ENCODE measurements at places on chromosomes 7 and 10. TPM values are rescaled to one million over a fixed set of nuclear protein-coding genes. Genes with fewer than 3 reads are reported as not detected.

DNA sequence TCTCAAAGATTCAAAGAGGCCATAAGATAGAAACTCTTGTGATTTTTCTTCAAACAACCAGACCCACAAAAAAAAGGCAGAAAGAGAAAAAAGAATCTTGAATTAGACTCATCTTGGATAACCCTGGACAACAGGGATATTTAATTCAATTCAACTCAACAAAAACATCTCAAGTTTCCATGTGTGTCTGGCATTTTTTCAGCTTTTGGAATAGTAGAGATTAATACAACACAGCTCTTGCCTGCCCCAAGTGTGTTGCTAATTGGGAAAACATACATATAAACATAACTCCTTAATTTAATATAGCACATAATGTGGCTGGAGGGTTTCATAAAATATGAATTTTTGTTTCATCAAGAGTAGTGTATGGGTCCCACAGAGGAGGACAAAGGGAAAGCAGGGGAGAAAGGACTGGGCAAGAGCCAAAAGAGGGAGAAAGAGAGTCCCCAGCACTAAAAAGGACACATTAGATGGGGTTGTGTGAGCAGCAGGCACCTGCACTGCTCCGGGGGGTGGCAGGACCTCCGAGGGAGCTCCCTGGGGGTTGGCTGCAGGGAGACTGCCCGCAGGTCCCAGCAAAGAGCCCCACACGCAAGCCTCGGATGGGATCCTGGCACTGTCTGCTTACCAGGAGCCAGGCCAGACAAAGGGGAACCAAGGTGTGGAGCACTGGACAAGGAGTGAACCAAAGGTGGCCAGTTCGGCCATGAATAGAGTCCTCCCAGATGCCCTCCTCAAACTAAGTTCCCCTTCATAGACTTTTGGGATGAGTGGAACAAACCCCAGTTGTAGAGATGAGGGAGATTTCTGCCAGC is 65.6 kb upstream of the TMEM72 start:
- no peak for DNase-seq

DNA sequence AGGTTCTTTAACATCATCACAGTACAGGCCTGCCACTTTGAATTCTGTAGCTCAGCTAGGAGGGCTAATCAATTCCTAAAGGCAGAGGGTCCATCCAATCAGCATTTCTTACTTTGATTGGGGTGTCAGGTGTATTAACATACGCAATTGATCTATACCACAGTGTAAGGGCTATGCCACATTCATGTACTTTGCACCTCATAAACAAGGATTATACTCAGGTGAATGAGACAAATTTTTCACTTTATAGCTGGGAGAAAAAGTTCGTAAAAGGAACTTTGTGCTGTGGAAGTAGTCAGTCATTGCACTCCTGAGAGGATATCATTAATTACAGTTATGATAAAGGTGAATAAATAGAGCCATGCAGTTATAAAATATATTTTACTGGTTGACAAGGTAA is 119.9 kb upstream of the AHR start:
- DNase-seq, result no peak

DNA sequence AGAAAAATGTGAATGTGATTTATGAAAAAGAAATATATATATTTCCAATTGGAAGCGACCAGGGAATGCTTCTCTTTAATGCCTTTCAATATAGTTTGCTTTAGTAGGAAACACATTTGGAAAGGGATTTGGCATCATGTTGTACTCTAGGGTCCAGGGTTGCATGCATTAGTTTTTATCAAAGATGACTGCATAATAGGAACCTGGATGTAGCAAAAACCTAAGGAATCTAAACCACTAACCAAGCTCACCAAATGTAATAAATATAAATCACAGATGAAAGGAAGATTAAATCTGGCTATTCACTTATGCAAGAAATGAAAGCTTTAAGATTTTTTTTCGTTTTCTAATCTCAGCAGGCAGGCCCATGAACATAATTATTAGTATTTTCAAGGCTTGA is 120.0 kb downstream of the ATXN7L1 start:
- DNase-seq, result no peak

- no peak for DNase-seq
Measured at GRCh38 chr10:13180788-13181187, 19.4 kb downstream of the MCM10 start.

DNA sequence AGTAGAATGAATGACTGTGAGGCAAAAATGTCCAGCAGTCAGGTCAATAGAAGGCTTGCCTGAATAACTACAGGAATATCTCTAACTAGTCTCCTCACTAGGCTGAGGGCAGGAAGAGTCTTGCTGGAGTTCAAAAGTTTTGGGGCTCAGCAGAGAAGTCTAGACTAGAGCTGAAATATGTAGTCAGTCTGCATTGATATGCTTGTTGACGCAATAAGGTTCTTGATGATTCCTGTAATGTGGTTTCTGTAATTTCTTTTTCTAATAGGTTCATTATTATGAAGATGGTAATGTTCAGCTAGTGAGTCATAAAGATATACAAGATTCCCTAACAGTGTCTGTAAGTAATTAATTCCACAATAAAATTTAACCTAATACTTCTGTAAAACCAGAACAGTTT is 41.5 kb upstream of the ST7 start:
- DNase-seq, result no peak

DNA sequence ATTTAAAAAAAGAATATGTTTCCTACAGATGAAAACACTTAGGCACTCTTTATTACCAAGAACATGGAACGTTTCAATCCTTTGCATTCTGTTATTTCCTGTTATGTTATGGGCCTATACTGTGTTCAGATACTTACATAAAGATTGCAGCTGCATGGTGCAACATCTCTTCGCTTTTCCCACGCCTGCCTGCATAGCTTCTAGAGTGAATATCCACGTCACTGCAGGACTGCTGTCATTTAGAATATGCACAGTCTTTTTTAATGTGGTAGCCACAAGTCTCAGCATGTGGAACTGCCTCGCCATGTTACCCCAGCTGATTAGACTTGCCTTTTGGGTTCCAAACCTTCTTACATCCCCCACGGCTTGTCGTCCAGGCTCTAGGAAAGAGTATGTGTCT is 69.6 kb upstream of the GATA3 start:
- DNase-seq, result no peak

DNA sequence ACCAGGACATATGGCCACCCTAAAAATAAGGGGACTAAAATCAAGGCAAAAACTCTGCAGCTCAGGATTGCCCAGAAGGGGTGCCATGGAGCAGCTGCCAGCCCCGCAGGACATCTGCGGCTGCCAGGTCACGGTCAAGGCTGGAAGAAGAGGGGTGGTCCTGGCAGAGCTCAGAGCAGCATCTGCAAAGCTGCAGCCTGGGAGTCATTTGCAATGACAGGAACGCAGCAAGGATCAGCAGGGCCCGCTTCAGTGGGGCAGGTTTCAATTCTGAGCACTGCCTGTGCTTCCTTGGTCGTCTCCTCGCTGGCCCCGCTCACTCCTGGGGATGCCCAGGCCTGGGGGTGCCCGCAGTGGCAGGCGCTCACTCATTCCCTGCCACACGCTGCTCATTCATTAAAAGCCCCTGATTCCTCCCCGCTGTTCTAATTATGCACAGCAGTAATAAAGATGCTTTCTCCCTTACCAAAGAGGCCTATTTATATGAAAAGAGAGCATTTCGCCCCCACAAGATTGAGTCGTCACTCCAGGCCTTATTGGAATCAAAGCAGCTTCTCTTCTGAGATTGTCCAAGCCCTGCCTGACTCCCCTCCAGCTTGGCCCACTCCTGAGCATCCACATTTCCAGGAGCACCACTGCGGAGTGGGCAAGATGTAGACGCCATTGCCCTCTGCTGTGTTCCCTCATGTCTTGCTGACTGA is 4.6 kb downstream of the HSPA12A start:
- peak; percentile 38 for DNase-seq

DNA sequence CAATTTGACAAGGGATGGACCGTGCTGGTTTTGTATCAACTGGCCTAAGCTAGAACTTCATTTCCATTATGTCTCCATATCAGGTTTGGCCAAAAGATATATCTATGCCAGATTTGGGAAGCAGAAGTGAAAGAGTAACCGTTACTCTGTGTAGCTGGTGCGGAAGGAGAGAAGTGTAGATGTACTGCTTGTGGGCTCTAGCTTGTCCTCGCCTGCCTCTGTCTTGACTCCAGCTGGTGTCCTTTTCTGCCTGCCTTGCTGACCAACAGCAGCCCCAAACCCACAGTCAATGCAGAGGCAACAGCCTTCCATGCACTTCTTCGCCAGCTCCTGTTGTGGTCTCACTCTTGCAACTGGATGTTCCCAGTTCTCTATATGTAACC is 128.5 kb downstream of the KIF20B start:
- DNase-seq, result no peak

- no peak for DNase-seq
Measured at GRCh38 chr10:102289840-102290239, 44.5 kb downstream of the GBF1 start.

- no peak for DNase-seq
Measured at GRCh38 chr10:78170026-78170475, 136.4 kb downstream of the RPS24 start.

- DNase-seq, result no peak
Measured at GRCh38 chr10:11225935-11226334, 208.3 kb downstream of the CELF2 start.

DNA sequence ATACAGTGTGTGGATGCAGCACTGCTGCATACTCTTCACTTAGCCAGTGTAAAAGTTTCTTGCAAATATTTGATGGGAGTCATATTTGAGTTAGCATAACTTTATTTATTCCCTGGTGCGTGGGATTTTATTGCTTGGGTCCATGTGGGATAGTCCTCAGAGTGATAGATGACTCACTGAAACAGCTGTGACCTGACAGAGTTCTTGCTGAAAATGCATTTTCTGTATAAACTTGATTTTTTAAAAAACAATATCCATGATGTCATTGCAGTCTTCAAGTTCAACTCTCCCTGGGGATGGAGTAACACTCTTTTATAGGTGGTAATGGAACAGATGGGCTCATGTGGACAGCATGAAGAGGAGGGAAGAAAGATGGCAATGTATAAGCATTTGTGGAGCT is 310.0 kb downstream of the PPP1R3A start:
- DNase-seq, result no peak

DNA sequence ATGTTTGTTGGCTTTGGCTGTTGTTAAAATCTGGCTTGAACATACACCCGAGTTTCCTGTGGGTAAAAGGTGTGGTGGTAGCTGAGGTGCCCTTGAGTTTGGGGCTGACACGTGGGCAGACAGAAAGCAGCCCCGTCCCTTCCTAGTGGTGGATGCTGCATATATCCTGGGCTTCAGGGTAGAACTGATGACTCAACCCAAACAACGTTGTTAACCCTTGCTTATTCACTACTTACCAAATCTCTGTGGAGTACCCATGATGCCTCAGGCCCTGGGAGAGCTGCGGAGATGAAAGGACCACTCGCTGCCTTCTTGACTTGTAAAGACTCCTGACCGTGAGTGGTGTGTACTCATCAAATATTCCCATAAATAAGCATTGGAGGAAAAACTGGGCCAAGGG is 245.1 kb downstream of the RAB11FIP2 start:
- DNase-seq, result no peak

Gene TDRD1
- 0.41 TPM for total RNA-seq

Gene LRRC4
- 13.9 TPM for total RNA-seq
